ENCODE measurements at places on chromosomes 12 and 14.

DNA sequence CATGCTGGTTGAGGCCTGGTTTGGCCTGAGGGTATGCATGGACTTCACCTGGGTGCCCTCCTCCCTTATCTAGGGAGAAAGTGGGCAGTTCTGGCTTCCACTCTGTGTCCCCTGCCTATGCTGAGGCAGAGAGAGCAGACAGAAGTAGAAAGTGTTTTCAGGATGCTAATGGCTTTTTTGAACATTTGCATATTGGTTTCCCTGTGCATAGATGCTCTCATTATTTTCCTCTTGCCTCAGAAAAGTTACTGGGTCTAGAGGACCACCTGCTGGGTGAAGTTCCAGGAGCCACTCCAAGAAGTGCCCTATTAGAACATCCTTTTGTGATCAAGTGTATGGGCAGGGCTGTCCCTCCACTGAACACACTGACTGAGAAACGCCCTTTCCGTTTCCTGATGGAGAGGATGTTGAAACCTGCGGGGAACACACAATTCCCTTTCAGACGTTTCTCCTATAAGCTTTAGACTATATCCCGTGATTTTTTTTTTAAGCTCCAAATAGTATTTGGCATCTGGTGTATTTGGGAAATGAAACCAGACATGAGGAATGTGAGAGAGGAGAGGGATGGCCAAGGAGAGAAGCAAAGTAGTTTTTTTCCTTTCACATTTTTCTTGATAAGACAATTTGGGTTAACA is 66.6 kb downstream of the DAAM1 start:
- DNase-seq, result no peak

DNA sequence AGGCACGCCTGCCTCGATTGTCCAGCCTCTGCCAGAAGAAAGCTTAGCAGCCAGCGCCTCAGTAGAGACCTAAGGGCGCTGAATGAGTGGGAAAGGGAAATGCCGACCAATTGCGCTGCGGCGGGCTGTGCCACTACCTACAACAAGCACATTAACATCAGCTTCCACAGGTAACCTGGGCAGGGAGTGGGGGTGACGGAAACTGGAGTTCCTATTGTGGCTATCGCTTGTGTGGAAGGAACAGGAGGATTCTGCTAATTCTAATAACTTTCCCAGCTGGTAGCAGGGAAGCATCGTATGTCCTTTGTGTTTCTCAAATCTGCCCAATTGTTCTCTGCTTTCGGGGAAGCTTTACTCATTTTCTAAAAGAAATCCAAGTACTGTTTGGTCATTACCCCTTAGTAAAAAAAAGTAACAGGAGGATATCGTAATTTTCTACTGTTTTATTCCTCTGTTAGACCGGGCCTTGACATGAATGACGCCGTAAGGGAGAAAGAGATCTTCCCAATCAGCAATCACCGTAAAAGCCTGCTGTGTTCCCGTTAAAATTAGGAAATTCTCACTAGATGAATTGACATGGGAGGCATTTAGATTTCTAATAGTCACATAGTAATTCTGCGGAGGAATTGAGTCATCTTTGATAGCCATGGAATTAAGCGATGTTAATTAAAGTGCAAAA is 449 bp downstream of the THAP2 start:
- DNase-seq, result no peak

DNA sequence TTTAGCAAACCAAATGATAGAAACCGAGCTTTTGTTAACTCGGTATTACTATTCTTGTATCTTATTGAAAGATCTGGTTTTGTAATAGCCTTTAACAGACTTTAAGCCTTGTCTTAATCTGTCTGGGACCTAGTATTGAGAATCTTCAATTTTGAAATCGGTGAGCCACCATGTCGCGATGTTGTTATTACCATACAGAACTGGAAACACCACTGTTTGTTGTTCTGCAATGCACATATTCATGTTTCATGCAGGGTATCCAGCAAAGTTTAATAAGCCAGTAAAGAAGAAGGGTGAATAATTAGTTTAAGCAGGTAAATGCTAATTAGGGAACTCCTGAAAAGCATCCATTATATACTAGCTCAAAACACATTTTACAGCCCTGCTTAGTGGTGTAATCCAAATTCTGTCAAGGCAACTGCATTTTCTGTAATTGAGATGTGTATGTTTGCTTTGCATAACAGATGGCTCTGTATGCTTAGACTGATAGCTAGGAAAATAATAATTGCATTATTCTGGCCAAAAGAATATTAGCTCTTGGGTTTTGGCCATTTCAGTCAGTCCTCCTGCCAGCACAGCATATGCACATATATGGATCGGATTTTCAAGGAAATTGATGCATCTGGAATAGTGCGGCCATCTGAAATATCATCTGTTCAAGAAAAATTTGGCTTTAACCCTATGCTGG is 389.2 kb downstream of the EGLN3 start:
- DNase-seq, result peak; percentile 36

DNA sequence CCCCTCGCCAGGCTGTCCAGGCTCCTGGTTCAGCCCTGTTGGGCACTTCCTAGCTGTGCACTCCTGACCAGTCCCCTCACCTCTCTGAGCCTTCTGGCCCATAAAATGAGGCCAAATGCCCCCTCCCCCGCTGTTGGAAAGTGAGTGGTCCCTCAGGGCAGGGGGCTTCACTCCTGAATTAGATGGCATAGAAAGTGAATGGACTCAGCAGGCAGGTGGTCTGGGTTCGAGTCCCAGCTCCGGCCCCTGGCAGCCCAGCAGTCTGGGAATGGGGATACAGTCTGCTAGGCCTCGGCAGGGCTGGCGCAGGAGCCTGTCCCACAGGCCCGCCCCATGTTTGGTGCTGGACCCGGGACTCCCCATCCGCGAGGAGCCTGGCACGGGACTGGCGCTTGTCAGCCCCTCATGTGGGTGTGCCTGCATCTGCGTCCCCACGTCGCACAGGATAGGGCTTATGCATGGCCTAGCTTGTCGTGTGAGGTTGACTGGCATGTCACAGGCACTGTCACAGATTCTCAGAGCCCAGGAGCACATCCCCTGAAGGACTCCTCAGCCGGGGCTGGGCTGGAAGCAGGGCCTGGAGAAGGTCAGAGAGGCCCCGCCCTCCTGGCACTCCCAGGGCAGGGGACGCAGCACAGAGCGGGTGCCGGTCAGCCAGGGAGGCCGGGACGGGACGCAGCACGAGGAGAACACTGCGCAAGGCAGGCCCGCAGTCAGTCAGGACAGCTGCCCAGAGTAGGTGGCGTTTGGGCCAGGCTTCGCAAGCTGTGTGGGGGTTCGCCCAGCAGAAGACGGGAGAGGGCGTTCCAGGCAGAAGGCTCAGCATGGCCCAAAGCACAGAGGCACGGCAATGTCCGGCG is 40.5 kb downstream of the DIO3 start:
- no peak for DNase-seq

DNA sequence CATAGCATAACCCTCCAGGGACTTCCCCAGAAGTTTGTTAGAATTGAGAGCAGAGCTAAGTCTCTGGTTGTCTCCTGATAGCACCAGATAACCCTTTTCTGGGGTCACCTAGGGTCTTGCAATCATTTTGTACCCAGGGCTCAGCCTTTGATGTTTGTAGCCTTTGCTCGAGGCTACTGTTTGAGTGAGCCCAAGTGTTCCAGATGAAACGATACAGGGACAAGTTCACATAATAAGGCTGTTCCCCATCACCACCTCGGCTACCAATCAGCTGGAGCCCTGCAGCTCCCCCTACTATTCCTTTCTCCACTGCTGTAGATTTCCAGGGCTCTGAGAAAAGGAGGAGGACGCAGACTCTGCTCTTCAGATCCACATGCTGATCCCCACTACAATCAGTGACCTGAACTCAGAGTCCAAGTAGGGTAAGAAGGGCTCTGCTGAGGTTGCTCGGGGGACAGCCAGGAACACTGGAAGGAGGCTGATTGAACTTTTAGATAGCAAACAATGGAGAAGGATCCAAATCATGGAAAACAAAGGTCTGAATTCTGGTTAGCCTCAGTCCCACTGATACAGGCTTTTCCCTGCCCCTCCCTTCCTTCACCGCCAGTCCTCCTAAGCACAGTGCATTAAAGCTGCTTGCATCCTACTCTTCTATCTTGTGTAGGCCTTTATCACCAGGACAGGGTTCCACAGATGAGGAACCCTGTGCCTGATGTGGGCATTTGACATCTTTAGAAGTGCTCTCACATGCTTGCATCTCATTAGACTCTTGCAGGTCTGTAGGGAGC is at the start of gene EDDM3A:
TSS of gene EDDM3A (plus strand) at position 317 of the 788 bp plus-strand sequence. CDS start 1,694 bp downstream, outside the sequence.
- DNase-seq, result no peak

DNA sequence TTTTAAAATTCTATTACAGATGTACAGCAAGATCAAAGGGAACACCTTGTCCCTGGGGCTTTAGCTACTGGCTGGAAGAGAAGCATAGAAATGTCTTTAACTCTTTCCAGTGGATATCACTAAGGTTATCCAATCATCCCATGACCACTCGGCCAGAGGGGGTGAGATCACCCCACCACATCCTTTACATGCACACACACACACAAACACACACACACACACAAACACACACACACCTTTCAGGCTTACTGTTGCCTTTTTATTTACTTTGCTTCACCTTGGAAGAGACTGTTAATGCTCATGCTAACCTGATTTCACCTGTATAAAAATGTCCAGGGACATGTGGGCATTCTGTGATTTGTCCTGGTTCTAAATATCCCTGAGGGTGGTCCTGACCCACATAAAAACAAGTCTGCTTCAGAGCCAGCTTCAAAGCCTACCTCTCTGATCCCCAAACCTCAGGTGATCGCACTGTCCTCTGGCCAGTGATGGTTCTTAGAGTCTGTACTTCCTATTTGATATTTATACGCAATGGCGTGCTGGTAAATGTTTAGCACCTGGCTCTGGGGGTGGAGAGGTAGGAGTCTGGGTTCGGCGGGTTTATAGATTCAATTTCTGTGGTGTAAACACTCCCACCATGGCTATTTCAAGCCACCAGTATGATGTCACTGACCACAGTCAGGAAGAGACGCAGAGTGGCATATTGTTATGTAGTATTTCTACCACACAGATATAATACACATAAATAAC is 166.1 kb upstream of the EEA1 start:
- DNase-seq, result no peak

DNA sequence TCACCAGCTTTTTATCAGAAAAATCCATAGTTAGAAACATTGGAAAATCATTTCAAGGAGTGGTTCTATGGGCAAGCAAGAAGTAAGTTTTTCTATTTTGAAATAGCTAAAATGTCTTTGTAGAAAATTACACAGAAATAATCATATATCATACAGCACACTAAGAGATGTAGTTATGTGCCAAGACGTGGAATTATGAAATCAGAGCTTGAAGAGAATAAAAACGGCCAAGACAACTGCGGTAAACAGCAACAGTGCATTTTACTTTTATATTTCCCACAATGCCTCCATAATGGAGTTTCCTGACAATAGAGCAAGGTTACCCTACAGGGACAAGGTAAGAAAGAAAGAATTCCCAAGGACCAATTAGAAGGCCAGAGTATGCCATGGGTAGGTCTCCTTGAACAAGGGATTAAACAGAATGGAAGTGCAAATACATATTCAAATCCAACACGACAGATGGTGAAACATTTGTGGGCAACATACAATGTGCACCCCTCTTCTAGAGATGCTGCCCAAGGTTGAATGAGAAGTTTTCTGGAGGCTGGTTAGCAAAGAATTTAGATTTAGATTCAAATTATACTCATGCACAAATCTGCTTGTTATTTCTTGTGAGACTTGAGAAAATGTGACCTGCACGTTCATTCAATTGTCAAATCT is 76.1 kb upstream of the BTG1 start:
- peak; percentile 80 for DNase-seq

- peak; percentile 3 for DNase-seq
These were observed 13.1 kb downstream of the KRT5 start for GRCh38 chr12:52506858-52507715.

GRCh38 chr12:53200458-53201176 is 6.4 kb downstream of the ITGB7 start:
- DNase-seq, result no peak

DNA sequence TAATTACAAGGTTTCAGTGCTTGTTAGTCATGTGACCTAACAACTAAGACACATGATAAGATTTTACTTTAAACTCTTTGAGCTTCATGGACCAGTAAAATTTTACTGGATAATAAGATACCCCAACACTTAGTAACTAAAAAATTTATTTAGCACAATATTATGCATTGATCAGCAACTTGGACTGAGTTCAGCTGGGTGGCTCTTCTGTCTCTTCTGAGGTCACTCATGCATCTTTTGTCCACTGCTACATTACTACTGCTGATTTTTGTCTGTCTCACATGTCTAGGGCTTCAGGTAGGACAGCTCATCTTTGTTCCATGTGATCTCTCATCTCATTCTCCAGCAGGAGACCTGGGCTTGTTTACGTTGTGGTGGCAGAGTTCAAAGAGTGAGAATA is 370.2 kb upstream of the TMTC1 start:
- DNase-seq, result no peak

- DNase-seq, result no peak
These were observed 38.8 kb downstream of the TRAFD1 start for GRCh38 chr12:112164011-112164660.
